ENCODE measurements at places on chromosomes 13 and 19. TPM values are rescaled to one million over a fixed set of nuclear protein-coding genes. Genes with fewer than 3 reads are reported as not detected.

Gene SULT2A1
- not detected for total RNA-seq

Gene KCNJ14
- 0.65 TPM for total RNA-seq

Gene ENOX1
- total RNA-seq, result 5.3 TPM

Gene ELSPBP1
- total RNA-seq, result not detected

Gene KLC3
- total RNA-seq, result 0.37 TPM

Gene ZNF507
- 16.1 TPM for total RNA-seq

Gene ZNF579
- total RNA-seq, result 7.6 TPM

Gene SCN1B
- total RNA-seq, result 30.8 TPM

Gene MEIOSIN
- not detected for total RNA-seq

Gene EPSTI1
- 8.3 TPM for total RNA-seq

Gene CYP2A6
- not detected for total RNA-seq

Gene FAM83E
- total RNA-seq, result not detected

Gene PDCD2L
- total RNA-seq, result 4.6 TPM

Gene TMED1
- 15.4 TPM for total RNA-seq

Gene IFNL3
- total RNA-seq, result not detected

Gene ATP4B
- not detected for total RNA-seq

Gene B3GNT3
- total RNA-seq, result not detected

Gene ZNF28
- 12.4 TPM for total RNA-seq

Gene IRGC
- not detected for total RNA-seq

Gene SIPA1L3
- total RNA-seq, result 13.2 TPM

Gene CCDC194
- total RNA-seq, result 0.52 TPM

Gene IZUMO4
- 0.90 TPM for total RNA-seq

Gene POLR2E
- total RNA-seq, result 89.9 TPM

Gene KLK1
- 0.67 TPM for total RNA-seq

Gene CD209
- 23.0 TPM for total RNA-seq

Gene NLRP5
- total RNA-seq, result not detected

Gene NOVA2
- 8.0 TPM for total RNA-seq

Gene LYL1
- total RNA-seq, result 13.0 TPM

Gene WDR88
- not detected for total RNA-seq

Data from posterior vena cava (tissue), 2 donors.